GM10248 (cell line): ENCODE measurements at places on chromosomes 3 and 15.

GRCh38 chr3:158731938-158732855 is at the start of gene RARRES1:
Gene RARRES1 (minus strand): TSS chr3:158732457. CDS start chr3:158732415, 42 bp downstream.
- peak; percentile 82 for DNase-seq

DNA sequence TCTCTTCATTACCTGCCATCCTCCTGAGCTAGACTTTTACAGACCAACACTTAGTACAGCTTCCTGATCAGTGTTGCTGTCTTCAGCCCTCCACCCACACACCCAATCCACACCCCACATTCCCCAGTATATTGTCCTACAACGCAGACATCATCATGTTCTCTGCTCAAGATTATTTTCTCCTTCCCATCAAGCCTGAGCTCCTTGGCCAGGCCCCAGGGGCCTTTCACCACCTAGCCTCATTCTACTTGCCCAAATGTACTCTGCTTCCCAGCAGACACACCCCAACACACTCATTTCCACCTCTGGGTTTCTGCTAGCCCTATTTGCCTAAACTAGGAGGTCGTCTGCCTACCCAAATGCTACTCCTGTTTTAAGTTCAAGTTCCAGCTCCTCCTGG is 37.0 kb downstream of the DAPK2 start:
- DNase-seq, result no peak

DNA sequence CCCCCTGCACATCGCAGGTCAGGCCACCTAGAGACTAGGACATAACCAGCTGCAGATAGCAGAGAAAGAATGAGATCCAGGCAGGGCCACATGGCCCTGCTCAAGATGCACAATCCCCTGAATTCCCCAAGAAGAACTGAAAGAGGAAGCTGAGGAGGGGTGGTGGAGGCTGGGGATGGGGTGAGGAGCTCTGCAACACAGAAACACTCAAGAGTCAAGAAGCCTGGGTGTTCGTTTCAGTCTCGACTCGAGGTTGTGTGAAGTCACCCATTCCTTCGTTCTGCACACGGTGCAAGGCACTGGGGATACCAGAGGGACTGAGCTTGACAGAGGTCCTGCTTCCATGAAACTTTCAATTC is 62.0 kb downstream of the TLE3 start:
- peak; percentile 84 for DNase-seq

DNA sequence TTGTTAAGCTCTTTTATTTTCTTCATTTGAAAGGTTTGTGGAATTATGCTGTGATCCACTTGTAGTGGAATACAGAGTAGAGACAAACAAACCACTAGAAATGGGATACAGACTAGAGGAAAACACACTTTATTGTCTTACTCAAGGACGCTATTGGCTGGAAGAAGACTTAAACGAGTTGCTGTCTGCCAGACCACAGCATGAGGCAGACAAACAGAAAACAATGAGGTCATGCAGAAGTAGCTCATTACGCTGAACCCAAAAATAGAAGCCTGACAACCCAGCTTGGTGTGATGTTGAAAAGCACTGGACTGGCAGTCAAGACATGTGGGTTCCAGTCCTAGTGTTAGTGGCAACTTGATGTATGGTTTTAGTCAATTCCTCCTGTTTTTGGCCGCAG is 62.4 kb upstream of the P3H2 start:
- peak; percentile 22 for DNase-seq

DNA sequence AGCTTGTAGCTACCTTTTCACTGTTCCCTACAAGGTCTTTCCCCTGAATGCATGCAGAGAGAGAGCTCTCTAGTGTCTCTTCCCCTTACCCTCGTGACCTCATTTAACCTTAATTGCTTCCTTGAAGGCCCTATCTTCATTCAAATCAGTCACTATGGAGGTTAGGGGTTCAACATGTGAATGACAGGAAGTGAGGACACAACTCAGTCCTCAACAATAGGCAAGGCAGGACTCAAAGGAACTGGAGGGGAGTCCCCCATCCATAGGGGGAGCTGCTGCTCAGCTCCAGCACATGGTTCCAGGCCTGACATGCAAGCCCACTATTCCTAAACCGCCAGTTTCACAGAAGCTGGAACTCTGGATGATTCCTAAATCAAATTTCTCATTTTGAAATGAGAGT is 33.8 kb upstream of the GYG1 start:
- no peak for DNase-seq

DNA sequence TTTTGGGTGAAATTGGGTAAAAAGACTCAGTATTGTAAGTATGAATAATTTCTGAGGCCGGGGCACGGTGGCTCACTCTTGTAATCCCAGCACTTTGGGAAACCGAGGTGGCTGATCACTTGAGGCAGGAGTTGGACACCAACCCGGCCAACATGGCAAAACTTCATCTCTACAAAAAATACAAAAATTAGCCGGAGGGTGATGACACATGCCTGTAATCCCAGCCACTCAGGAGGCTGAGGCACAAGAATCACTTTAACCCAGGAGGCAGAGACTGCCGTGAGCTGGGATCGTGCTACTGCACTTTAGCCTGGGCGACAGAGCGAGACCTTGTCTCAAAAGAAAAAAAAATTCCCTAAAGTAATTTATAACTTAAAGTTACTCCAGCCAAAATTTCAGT is 162.2 kb downstream of the APBA2 start:
- no peak for DNase-seq

GRCh38 chr3:155619118-155619915 is 125.6 kb downstream of the PLCH1 start:
- DNase-seq, result no peak

- no peak for DNase-seq
Measured at GRCh38 chr3:178277605-178278004, 258.6 kb upstream of the KCNMB2 start.

DNA sequence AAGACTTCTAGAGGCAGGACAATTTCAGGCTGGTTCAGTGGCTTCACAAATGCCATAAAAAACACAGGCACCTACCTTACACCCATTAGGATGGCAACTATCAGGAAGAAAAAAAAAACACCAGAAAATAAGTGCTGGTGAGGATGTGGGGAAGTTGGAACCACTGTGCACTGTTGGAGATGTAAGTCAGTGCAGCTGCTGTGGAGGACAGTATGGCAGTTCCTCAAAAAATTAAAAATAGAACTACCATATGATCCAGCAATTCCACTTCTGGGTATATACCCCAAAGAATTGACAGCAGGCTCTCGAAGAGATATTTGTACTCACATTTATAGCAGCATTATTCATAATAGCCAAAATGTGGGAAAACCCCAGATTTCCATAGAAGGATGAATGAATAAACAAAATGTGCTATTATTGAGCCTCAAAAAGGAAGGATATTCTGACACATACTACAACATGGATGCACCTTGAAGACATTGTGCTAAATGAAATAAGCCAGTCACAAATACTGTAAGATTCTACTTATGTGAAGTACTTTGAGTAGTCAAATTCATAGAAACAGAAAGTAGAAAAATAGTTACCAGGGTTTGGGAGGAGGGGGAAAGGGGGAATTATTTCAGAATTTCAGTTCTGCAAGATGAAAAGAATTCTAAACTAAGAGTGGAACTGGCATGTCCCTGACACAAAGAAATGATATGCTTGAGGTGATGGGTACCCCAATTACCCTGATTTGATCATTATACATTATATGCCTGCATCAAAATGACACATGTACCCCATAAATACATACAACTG is 40.9 kb downstream of the NR1D2 start:
- DNase-seq, result no peak

DNA sequence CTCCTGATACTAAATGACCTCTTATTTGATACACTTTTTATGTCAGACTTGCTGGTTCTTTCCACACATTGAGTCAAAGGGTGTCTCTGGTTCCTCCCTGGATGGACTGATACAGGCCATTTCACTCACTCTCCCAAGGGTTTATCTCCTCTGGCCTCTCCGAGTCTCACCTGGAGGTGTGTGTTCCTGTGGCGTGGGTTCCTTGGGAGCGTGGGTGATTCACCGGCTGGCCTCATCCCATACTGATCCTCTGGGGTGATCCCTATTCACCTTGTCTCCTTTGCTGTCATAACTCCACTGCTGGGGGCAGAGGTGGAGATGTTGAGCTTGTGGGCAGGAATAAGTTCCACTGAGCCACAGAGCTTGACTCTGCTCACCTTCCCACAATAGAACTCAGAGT is 61.1 kb downstream of the ST6GAL1 start:
- DNase-seq, result no peak

DNA sequence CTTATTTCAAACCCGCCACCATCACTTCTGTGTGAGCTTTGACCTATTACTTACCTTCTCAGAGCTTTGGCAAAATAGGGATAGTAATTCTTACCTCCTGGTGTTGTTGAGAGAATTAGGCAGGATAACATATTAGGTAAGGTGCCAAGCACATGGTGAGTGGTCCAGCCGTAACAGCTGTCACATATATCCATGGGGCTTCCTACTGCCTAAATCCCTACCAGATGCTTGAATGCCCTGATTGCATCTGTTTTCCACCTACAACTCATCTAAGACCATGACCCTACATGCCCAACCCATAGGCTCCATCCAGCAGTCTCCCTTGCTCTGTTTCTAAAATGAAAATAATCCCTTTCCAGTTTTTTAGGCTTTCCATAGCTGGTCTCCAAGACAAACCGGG is 162.3 kb upstream of the NR2E3 start:
- DNase-seq, result no peak

- no peak for DNase-seq
Measured at GRCh38 chr15:95758851-95759250, 571.6 kb upstream of the NR2F2 start.

DNA sequence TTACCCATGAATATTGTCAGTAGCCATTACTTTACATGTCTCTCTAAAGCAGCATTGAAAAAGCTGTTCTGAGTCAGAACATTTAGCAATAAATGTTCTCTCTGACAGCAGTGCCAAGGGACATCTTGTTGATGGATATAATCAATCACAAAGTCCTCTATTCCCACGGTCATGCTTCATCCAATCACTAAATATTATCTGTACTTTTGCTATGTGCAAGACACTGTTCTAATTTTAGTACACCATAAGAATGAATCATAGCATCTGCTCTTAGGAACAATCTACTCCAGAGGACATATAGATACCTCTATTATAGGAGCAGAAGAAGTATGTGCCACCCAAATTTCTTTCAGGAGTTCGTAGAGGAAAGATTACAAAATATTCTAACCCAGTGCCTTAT is 142.5 kb upstream of the MBNL1 start:
- DNase-seq, result no peak

- peak; percentile 35 for DNase-seq
Measured at GRCh38 chr15:40582726-40583246, 11.3 kb upstream of the KNL1 start.

DNA sequence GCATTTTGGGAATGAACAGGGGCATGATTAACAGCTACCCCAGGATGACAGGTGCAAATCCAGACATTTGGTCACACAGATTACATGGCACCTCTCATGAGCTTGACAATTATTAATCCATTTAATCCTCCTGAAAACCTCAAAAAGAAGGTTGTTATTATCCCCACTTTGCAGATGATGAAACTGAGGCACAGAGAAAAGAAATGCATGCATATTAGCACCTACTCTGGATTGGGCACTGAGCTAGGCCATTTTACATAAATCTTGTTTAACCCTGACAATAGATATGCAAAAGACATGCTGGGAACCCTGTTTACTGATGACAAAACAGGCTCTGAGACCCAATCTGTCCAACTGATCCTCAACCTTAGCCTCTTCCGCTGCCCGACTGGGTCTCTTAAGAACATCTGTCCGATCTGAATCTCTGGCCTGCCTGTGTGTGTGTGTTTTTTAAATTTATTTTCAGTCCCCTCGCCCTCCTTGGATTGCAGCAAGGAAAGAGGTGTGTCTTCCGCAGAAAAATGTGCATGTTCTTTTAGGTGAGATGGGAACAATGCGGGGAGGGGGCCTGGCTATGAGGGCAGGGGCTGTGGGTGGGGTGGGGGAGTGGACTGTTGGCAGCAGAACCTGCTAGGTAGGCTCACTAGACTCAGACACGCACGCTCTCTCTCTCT is 162.5 kb downstream of the WNT7A start:
- no peak for DNase-seq

- no peak for DNase-seq
Measured at GRCh38 chr3:133303430-133303829, 96.4 kb upstream of the BFSP2 start.
